Stimulated activated CD8-positive, alpha-beta memory T cell treated with anti-CD3 and anti-CD28 coated beads, Interleukin-4, amount 100 ng/mL, for 4 hours (primary cell): ENCODE measurements at places on chromosomes 11 and 22.

DNA sequence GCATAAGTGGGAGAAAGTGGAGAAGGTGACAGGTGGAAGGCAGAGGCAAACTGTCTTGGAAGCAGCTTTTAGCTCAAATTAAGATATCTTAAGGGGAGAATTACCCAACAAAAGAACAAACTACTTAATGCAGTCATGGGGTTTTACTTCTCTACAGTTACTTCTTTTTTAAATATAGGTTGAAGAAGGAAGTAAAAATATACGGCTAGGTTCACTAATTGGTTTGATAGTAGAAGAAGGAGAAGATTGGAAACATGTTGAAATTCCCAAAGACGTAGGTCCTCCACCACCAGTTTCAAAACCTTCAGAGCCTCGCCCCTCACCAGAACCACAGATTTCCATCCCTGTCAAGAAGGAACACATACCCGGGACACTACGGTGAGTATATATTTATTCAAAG lies 40.8 kb downstream of the PDHX start:
- DNase-seq: no peak

GRCh38 chr11:69430566-69430965 lies 50.9 kb upstream of the LINC01488 start:
- no peak for DNase-seq

GRCh38 chr22:27028093-27028492 lies 370.7 kb downstream of the MIAT start:
- no peak for DNase-seq

- DNase-seq: no peak
Measured at GRCh38 chr11:13152736-13153541, 124.7 kb upstream of the BMAL1 start.
